Activated T-cell treated with anti-CD3 and anti-CD28 coated beads, Interleukin-2, amount 50 U/mL, for 48 hours (primary cell): ENCODE measurements at places on chromosomes 5 and 9.

DNA sequence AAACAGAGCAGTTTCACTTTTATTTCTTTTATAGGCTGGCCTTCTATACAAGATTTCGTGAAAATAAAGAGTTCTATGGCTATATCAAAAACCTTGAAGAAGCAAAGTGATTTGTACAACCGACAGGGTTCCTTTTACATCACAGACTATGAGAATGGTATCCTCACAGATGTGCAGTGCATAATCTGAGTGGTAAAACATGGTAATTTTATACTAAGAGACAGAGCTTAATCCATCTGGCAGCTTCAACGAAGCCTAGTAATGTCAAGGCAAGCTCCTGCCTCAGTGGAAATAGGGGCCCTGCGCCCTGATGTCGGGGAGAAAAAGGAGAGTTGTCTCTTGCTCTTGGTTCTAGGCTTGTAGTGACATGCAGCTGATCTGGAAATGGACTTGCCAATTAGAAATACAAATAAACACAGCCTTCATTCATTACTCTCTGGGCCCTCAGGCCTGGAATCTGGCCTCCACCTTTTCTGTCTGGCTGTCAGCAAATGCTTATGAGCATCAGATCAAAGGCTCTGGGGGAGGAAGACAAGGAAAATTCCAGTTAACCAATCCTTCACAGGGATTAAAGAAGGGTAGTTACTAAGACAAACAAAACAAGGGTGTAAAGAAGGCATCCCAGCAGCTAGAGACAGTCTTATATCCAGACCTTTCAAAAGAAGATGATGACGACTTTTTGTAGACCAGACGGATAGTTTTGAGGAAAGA, 33.6 kb upstream of the TRIM32 start:
- no peak for DNase-seq

GRCh38 chr9:111094433-111094924, 56.2 kb upstream of the LPAR1 start:
- DNase-seq: no peak

DNA sequence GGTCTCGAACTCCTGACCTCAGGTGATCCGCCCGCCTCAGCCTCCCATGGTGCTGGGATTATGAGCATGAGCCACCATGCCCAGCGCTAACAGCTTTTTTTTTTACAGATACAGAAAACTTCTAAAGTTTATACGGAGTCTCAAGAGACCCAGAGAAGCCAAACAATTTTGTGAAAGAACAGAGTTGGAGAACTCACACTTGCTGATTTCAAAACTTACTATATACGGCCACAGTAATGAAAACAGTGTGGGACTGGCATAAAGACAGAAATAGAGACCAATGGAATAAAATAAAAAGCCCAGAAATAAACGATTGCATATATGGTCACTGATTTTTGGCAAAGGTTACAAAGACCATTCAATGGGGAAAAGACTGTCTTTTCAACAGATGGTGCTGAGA, 85.6 kb upstream of the CACNA1B start:
- DNase-seq: no peak

- no peak for DNase-seq
These were observed 78.1 kb downstream of the MACROH2A1 start for GRCh38 chr5:135320718-135321484.

- no peak for DNase-seq
These were observed 22.3 kb downstream of the FBXW2 start for GRCh38 chr9:120770931-120771330.

DNA sequence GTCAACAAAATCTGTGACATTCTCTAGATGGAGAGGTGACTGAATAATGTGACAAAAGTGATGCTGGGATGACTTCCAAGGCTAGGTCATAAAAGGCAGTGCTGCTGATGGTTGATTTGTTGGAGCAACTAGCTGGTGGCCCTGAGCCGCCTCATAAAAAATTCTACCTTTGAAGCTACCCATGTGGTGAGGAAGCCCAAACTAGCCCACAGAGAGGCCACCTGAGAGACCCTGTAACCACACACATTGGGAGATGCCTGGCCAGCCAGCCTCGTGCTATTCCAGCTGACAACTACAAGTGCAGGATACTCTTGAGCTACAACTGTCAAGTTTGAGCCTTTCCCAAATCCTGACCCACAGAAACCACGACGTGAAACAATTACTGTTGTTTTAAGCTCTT, 22.7 kb downstream of the CLTA start:
- DNase-seq: no peak

- DNase-seq: no peak
These were observed 194.8 kb upstream of the IL12B start for GRCh38 chr5:159525117-159525516.

DNA sequence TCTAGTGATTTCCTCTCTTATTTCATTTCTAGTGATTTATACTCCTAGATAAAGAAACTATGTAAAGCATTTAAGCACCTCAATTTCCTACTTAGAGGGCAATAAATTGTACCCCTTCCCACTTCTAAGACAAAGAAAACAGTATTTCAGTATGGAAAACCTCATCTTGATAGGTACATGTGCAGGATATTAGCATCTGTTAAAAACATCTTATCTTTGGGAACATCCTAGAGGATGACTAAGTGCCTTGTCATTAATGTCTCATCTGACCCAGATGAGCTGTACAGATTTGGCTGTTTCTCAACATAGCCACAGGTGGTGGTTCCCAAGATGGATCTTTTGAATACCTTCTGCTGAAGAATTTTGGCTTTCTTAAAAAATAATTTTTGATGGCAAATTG, 5.7 kb downstream of the MEGF10 start:
- DNase-seq: no peak

DNA sequence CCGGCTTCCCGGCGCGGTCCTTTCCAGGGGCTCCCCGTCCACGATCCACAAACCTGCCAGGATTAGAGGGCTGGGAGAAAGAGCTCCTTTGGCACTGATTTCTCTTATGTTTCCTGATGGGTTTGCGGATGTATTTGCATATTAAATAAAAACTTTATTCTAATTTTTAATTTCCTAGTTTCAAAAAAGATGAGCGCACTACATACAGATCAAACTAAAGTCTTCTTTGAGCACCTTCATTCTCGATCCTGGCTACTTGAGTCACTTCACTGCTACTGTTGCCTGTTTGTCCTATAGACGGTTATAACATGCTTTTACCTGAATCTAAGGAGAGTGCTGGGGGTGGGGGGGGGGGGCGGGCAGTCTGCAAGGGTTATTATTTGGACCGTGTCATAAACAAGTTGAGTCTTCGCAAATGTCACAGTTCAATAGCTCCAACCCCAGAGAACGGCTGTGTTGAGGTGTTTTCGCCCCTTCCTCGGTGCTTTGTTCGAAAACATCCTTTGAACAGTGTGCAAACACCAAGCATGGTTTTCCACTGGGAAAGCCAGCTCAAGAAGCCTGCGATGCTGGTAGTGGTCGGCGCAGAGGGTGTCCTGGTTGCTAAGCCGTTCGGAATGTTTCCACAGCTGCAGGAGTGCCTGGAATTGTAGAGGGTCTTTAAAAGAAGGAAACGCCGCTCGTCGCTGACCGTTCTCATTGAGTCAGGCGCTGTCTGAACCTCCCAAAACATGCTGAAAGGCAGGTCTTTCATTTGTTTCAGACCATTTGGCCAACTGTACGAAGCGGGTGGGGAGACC, 1.1 kb upstream of the STK10 start:
- DNase-seq: no peak

- no peak for DNase-seq
These were observed 616.6 kb downstream of the PDE4D start for GRCh38 chr5:59276917-59277372.

GRCh38 chr9:124506433-124506832, 766 bp downstream of the NR5A1 start:
- no peak for DNase-seq

GRCh38 chr9:92590377-92590776, 54.6 kb upstream of the ECM2 start:
- DNase-seq: no peak

GRCh38 chr5:140443-140829, 48.5 kb downstream of the PLEKHG4B start:
- DNase-seq: no peak

- DNase-seq: no peak
These were observed 966.3 kb upstream of the C9orf72 start for GRCh38 chr9:28539434-28540070.

- no peak for DNase-seq
These were observed 156.3 kb downstream of the ELAVL2 start for GRCh38 chr9:23669776-23670175.

- no peak for DNase-seq
These were observed 1079.4 kb upstream of the COX7C start for GRCh38 chr5:85538362-85538761.

DNA sequence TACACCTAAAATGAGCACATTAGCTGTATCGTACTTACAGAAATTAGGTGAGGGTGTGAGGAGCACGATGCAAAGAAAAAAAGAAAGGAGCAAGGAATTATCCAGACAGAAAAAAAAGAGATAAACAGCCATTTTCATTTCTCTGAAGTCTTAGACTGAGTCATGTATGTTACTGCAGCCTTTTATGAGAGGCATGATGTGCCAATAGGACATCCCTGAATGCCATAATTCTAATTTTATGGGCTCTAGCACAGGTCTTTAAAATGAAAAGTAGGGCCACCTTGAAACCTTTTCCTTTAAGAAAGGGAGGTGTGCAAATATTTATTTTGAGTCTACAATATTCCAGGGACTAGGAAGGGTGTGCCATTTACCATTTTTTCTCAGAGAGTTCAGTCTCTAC, 74.1 kb upstream of the PTPRD start:
- no peak for DNase-seq

DNA sequence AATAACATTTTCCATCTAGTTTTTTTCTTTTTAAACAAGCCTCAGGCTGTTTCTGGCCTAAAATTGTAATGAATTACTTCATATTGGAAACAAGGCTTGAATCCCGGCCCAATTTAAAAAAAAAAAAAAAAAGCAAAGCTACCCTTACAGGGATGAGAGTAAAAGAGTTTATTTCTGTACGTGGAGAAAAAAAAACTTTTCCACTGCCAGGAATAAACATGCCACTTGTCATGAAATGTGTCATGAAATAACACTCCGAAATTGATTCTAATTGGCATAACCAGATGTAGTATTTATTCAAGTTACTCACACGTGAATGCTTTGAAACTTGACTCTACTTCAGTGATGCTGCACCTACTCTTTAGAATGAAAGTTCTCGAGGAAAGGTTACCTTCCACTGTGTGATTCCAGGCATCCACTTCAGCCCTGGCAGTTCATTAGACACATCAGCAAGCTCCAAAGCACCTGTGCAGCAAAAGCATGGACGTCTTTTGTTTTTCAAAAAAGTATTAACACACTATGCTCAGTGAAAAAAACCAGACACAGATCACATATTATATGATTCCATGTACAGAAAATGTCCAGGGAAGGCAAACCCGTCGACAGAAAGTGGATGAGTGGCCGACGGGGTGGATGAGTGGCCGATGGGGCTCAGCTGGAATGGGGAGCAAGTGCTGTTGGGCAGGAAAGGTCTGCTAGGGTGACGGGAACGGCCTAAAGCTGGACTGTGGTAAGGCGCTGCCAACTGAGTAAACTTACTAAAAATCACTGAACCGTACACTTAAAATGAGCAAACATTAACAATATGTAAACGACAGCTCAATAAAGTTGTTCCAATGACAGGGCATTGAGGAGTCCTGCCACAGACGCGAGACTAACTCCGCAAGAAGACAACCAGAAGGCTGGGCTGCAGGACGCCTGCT, 21.2 kb downstream of the NSUN2 start:
- no peak for DNase-seq

DNA sequence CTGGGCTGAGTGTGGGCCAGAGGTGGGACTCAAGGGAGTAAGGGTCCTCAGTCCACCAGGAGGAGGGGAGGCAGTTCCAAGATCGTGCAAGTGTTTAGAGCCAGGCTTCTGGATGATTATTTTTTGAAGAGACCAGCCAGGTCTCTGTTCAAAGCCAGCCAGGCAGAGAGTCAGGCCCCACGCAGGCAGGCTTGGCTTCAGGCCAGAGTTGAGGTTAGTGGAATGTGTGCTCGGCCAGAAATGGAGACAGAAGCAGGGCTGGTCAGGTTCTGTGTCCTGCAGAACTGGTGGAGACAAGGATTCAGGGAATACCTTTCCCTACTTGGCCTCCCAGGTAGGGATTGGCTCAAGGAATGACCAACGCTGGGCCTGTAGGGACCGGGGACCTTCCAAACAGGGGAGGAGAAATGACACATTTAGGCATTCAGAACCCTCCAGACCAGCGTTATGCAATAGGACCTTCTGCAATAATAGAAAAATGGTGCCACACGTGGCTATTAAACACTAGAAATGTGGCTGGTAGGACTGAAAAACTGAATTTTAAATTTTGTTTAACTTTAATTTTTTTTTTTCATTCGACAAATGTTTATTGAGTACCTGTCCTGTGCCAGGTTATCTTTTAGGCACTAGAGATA, 106.2 kb downstream of the CMYA5 start:
- DNase-seq: no peak

DNA sequence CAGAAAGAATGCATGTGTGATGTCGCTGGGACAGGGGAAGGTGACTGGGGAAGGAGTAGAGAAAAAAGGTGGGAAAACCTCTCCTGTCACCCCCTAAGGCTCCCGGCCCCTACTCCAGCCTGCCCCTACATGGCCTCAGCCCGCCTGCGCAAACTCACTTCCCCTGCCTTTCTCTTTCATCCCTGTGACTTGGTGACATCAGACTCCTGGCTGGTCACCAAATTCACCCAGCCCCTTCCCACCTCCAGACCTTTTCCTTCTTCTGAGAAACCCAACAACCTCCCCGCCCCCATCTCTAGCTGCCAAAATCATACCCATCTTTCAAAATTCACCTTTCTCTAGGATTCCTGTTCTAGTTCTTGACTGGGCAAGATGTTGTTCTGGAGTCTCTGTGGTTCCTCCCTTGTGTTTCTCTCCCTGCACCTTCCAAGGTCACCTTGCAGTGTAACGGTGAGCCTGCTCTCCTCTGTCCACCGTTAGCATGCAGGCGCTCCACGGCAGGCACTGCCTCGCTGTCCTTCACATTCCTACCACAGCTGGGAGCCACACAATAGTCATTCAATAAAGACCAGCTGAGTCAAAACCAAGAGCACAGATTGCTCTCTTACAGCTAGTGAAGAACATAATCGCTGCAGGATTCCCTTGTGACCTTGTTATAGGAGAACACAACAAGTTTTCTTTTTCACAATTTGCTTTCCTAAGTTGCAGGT, 134.5 kb downstream of the FANCC start:
- no peak for DNase-seq

GRCh38 chr9:31078175-31078574, 1306.3 kb upstream of the ACO1 start:
- no peak for DNase-seq

GRCh38 chr5:30894811-30895210, 298.7 kb upstream of the CDH6 start:
- DNase-seq: no peak
